Neural crest cell (in vitro differentiated cells): ENCODE measurements at places on chromosomes 6 and 20.

GRCh38 chr6:108027056-108027455 is 47.5 kb downstream of the OSTM1 start:
- DNase-seq: no peak
- no peak overlapping the region for H3K4me3 ChIP-seq
- peaks cover 4% of the 10 kb centered on the region for H3K36me3 ChIP-seq
- H3K4me1 ChIP-seq: peaks cover 3% of the 10 kb centered on the region

GRCh38 chr6:157909282-157909664 is 72.4 kb upstream of the SYNJ2 start:
- no peak overlapping the region for H3K4me3 ChIP-seq
- no peak overlapping the region for H3K27ac ChIP-seq
- DNase-seq: no peak
- H3K27me3 ChIP-seq: no peaks in the 10 kb centered on the region
- H3K4me1 ChIP-seq: peaks cover 3% of the 10 kb centered on the region

DNA sequence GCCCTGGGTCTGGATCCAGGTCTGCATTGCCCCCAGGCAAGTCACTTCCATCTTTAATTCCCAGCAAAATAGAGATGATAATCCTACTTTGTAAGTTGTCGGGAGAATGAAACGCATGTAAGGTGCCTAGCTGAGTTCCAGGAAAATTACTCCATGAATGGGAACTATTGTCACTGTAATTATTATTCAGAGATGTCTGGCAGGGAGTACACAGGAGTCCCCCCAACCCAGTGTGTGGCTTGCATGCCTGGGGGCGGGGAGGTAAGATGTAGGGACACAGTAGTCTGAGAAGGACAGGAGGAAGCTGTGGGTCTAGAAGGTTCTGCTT is 85.4 kb downstream of the CD40 start:
- H3K4me1 ChIP-seq: peaks cover 33% of the 10 kb centered on the region
- no peak overlapping the region for H3K4me3 ChIP-seq
- no peak for DNase-seq
- H3K27ac ChIP-seq: peak overlapping the region; percentile 45

- H3K27ac ChIP-seq: no peak overlapping the region
- H3K27me3 ChIP-seq: no peaks in the 10 kb centered on the region
- DNase-seq: peak; percentile 25
- peaks cover 46% of the 10 kb centered on the region for H3K4me1 ChIP-seq
- no peaks in the 10 kb centered on the region for H3K36me3 ChIP-seq
Measured at GRCh38 chr20:47035026-47035590, 140.5 kb downstream of the EYA2 start.

GRCh38 chr6:158056355-158056754 is 74.7 kb downstream of the SYNJ2 start:
- no peaks in the 10 kb centered on the region for H3K36me3 ChIP-seq
- no peak overlapping the region for H3K4me3 ChIP-seq
- H3K27me3 ChIP-seq: peaks cover 8% of the 10 kb centered on the region
- no peak for DNase-seq
- H3K4me1 ChIP-seq: no peaks in the 10 kb centered on the region

- H3K27ac ChIP-seq: no peak overlapping the region
- no peak for DNase-seq
- no peaks in the 10 kb centered on the region for H3K27me3 ChIP-seq
Measured at GRCh38 chr6:116314878-116315277, 35.1 kb upstream of the TSPYL1 start.

GRCh38 chr6:107666981-107667601 is 157.0 kb downstream of the SCML4 start:
- peak overlapping the region; percentile 45 for H3K4me3 ChIP-seq
- H3K4me1 ChIP-seq: peaks cover 76% of the 10 kb centered on the region
- no peak for DNase-seq
- peaks cover 2% of the 10 kb centered on the region for H3K36me3 ChIP-seq
- peak overlapping the region; percentile 98 for H3K27ac ChIP-seq
- no peaks in the 10 kb centered on the region for H3K27me3 ChIP-seq

DNA sequence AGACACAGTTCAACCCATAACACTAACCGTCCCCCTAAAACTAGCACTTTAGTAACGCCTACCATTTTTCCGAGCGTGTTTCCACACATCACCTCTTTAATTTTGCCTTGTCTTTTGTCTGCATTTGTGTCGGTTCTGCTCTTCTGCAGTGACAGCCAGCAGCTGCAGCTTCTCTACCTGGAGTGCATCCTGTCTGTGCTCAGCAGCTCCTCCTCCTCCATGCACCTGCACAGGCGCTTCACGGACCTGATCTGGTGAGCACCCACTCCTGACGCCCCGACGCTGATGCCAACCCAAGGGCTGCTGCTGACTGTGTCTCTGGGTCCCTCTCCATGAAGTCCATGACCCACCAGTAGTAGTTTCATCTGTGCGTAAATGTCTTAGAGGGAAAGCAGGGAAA is 35.4 kb upstream of the PBOV1 start:
- H3K4me3 ChIP-seq: no peak overlapping the region
- no peaks in the 10 kb centered on the region for H3K36me3 ChIP-seq
- peaks cover 7% of the 10 kb centered on the region for H3K4me1 ChIP-seq
- peak overlapping the region; percentile 29 for H3K27ac ChIP-seq
- DNase-seq: no peak

DNA sequence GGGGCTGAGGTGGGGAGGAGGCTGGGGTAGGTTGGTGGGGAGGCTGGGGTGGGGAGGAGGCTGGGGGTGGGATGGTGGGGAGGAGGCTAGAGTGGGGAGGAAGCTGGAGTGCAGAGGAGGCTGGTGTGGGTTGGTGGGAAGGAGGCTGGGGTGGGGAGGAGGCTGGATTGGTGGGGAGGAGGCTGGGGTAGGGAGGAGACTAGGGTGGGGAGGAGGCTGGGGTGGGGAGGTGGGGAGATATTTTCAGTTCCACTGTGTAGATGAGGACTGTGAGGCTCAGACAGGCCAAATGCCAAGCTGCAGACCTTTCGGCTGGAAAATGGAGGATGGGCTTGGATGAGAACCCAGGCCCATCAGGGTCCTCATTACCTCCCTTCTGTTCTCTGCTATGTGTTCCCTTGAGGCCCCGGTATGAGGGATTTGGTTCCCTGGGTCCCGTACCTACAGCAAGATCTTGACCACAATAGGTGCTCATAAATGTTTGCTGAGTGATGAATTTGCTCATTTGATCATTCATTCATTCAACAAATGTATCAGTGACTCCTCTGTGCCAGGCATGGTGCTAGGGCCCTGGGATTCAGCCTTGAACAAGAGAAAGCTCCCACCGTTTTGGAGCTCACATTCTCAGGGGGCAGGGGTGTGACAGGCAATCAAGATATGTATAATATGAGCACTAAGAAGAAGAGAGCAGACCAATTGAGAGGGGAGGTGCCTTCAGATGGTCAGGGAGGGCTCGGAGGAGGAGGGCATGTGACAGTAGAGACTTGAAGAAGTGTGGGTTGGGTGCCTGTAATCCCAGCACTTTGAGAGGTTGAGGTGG is 36.1 kb upstream of the NOL4L start:
- H3K4me3 ChIP-seq: no peak overlapping the region
- no peak overlapping the region for H3K27ac ChIP-seq
- no peak for DNase-seq
- peaks cover 16% of the 10 kb centered on the region for H3K27me3 ChIP-seq

DNA sequence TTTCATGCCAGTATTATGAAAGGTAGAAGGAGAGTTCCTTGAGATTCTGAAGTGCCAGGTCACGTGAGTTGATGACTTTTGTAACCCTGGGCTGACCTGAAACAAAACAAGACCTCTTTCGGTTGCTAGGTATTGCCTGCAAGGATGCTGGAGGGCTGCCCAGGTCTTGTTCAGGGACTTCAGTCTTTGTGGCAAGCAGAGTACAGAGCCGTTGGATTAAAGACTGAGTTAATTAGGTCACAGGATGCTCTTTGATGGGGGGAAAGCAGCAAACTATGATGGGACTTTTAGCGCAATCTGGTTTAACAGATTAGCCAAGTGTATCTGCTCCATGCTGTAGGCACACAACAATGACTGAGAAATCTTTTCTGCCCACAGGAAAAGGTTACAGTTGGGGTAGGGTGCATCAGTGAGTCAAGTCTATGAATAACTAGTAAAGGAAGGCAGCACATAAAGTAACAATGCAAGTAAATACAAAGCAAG is 12.8 kb upstream of the ELOVL5 start:
- peaks cover 42% of the 10 kb centered on the region for H3K4me1 ChIP-seq
- H3K36me3 ChIP-seq: no peaks in the 10 kb centered on the region
- DNase-seq: no peak
- H3K27me3 ChIP-seq: no peaks in the 10 kb centered on the region
- no peak overlapping the region for H3K27ac ChIP-seq
- H3K4me3 ChIP-seq: peak overlapping the region; percentile 13

DNA sequence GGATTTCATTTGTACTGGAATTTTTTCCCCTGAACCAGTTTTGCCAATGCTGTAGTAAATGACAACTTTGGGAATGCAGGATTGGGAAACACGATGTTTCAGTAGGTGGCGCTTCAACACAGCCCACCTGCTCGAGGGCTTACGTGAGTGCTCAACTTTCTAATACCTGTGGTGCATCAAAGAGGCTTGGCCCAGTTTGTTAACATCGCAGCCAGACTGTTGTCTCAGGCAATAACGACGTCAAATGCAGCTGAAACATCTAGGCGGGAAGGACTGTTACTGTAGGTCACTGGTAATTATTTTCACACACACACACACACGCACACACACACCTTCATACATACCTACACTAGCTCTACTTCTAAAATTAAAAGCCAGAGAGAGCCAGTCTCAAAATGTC is 815.5 kb upstream of the SLC35B3 start:
- no peaks in the 10 kb centered on the region for H3K36me3 ChIP-seq
- H3K4me1 ChIP-seq: peaks cover 4% of the 10 kb centered on the region
- H3K4me3 ChIP-seq: no peak overlapping the region
- H3K27me3 ChIP-seq: peaks cover 7% of the 10 kb centered on the region

DNA sequence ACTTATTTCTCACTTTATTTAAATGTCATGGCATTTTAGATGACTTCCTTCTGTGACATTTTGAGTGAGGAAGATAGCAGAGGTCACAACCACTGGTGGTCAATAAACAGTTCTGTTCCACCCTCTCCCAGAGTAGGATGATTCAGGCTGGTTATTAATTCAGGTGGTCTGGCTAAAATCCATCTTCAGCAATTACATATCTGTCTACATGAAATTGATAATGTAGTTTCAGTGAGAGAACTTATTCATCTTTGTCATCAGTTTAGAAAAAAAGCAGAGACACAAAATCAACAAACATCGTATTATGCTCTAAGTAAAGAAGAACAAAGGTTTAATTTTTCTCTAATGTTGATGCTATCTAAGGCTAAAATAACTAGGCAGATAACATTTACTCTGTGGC is 525.5 kb downstream of the TENT5A start:
- H3K36me3 ChIP-seq: no peaks in the 10 kb centered on the region
- H3K27ac ChIP-seq: no peak overlapping the region
- no peak for DNase-seq
- H3K4me3 ChIP-seq: no peak overlapping the region
- H3K4me1 ChIP-seq: no peaks in the 10 kb centered on the region

DNA sequence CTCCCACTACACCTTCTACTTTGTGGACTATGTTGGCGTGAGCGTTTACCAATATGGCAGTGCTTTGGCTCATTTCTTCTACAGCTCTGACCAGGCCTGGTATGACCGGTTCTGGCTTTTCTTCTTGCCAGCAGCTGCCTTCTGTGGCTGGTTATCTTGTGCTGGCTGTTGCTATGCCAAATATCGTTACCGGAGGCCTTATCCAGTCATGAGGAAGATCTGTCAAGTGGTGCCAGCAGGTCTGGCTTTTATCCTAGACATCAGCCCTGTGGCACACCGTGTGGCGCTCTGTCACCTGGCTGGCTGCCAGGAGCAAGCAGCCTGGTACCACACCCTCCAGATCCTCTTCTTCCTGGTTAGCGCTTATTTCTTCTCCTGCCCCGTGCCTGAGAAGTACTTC is 16.5 kb upstream of the EFHC1 start:
- H3K36me3 ChIP-seq: peaks cover 2% of the 10 kb centered on the region
- peaks cover 5% of the 10 kb centered on the region for H3K4me1 ChIP-seq
- no peaks in the 10 kb centered on the region for H3K27me3 ChIP-seq
- no peak overlapping the region for H3K4me3 ChIP-seq
- peak overlapping the region; percentile 32 for H3K27ac ChIP-seq

GRCh38 chr20:35004749-35005462 is 49.2 kb downstream of the MYH7B start:
- no peak for DNase-seq
- peaks cover 27% of the 10 kb centered on the region for H3K36me3 ChIP-seq
- no peaks in the 10 kb centered on the region for H3K27me3 ChIP-seq
- H3K4me1 ChIP-seq: no peaks in the 10 kb centered on the region

DNA sequence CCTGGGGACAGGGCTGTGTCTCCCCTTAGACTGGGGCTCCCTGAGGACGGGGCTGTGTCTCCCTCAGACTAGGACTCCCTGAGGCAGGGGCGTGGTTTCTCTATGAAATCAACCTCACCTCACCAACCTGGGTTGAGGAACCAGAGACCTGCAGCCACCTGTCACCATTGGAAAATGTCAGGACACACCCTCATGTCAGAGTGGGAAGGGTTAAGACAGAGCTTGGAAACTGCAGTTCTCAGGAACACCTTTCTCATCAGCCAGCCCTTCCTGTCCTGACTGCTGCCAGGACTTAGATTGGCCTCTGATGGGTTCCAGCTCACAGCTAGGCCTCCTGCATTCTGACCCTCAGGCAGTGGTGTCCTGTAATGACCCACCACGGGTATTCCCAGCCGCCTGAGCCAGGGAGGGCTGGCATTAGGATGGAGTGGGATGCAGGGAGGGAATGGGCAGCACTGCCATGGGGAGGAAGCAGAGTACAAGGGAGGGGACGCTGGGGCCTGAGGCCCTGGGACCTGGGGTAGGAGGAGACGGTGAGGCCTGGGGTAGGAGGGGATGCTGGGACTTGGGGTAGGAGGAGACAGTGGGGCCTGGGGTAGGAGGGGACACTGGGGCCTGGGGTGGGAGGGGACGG is 76.3 kb downstream of the MRPL14 start:
- H3K27ac ChIP-seq: peak overlapping the region; percentile 19
- H3K27me3 ChIP-seq: peaks cover 2% of the 10 kb centered on the region
- no peaks in the 10 kb centered on the region for H3K36me3 ChIP-seq
- peaks cover 5% of the 10 kb centered on the region for H3K4me1 ChIP-seq
- H3K4me3 ChIP-seq: no peak overlapping the region

- H3K27me3 ChIP-seq: no peaks in the 10 kb centered on the region
- H3K4me3 ChIP-seq: no peak overlapping the region
- H3K27ac ChIP-seq: no peak overlapping the region
- no peak for DNase-seq
Measured at GRCh38 chr6:155420492-155420891, 35.1 kb downstream of the NOX3 start.
